GM12865 (cell line): ENCODE measurements at places on chromosomes 16 and 17.

GRCh38 chr16:81413245-81413990, 31.2 kb upstream of the CMIP start:
- DNase-seq: no peak

DNA sequence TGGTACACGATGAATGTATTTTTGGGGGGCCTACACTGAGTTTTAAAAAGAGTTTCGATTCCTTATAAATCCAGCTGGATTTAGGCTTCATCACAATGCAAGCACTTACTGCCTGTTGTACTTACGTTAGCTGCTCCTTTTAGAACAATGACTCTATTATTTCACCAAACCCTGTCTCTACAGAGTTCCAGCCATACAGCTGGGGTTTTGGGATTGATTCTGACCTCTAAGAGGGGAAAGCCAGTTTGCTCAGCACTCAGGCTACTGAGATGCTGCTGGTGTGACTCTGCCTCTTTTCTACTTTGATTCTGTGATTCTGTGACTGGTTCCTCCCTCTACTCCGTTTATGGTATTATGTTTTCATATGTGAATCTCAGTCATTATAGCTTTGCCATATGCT, 329.7 kb downstream of the ABCC12 start:
- no peak for DNase-seq

DNA sequence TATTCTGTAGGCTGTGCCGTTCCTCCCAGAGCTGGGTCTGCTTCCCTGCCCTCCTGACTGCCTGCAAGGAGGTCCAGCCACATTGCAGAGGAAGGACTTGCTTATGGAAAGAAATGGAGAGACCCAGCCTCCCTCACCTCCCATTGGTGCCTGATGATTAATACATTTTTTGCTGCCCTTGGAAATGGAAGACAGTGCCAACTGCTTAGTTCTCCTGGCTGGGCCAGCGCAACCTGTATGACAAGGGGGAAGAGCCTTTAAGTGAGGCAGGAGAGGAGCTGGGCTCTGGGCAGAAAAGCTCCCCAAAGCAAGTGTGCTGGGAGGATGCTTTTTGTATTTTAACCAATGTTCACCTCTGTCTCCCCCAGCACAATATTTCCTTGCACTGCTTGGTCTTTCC, 238.5 kb downstream of the SOX9 start:
- DNase-seq: no peak

- DNase-seq: no peak
Observed at GRCh38 chr16:503150-504071, 24.1 kb upstream of the CAPN15 start.

DNA sequence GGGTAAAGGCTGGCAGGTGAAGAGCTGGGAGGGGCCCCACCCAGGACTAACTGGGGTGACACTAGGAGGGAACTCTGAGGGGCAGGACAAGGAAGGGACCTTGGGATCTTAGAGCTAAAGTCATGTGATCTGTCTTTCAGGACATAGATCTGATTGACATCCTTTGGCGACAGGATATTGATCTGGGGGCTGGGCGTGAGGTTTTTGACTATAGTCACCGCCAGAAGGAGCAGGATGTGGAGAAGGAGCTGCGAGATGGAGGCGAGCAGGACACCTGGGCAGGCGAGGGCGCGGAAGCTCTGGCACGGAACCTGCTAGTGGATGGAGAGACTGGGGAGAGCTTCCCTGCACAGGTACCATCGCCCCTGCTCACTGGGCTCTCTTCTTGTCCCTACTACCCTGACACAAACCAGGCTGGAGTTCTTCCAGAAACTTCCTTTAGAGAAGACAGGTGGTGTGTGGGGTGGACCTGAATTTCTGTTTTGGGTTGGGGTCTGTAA, 8.1 kb downstream of the NFE2L1 start:
- DNase-seq: no peak

DNA sequence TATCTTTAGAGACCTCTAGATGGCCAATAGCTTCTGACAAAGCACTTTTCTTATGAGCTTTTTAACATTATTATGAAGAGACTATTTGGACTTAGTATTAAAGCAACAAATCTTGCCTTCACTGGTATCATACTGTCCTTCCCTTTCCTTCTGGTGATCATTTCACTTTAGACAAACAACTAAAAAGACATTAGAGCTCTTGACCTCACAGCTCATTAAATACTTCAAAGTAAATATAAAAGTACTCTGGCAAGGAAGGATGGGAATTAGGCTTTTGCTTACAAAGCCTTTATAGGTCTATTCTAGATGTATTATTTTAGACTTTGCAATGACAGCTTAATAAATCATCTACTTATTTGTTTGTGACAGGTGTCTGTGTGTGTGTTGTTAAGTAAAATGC, 11.1 kb downstream of the STXBP4 start:
- DNase-seq: no peak

GRCh38 chr16:12600536-12601256, 203.0 kb downstream of the CPPED1 start:
- DNase-seq: no peak

DNA sequence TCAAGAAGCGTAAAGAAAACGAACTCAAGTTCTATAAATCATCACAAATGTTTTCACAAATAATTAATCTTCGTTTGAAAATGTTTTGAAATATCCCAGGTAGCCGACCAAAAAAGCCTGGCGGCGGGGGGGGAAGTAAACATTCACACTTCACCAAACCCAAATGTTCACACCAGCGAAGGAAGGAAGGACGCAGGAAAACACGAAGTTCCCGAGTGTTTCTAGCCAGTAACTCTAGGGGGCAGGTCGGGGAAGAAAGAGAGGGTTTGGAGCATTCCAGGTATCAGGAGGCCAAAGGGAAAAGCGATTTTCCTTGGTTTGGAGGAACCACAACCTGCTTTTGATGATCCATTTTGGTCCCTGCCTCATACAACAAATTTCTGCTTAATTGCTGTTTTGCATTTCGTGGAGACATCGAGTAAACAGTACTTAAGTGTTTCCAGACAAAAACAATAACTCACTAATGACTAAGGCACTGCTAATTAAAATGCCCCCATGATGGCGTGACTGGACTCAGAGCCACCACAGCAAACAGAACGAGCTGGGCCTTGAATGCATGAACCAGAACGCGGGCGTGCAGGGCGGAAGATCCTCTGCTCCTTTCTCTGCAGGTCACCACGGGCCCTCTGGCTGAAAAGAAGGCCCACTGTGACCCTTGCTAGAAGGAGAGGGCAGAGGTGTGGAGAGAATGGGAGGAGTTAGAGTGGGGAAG, 16.6 kb downstream of the ZFHX3 start:
- no peak for DNase-seq

- DNase-seq: no peak
Observed at GRCh38 chr16:30137897-30138296, 14.9 kb upstream of the MAPK3 start.
